ENCODE measurements at places on chromosomes 2 and 18.

DNA sequence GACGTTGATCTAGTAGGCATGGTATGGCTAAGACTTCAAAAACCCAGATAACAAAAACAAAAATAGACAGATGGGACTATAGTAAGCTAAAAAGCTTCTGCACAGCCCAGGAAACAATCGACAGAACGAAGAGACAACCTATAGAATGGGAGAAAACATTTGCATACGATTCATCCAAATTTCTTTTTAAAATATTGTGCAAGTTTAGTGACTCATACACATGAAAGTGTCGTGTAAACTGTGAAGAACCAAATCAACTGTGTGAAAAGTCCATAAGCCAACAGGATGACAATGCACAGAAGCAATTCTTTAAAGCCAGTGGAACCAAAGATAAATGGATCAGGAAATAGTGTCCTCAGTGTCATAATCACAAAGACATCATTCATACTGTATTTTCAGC lies 671.1 kb downstream of the RNF144A start:
- DNase-seq: no peak

GRCh38 chr2:188623995-188624643 lies 332.4 kb downstream of the GULP1 start:
- DNase-seq: no peak

GRCh38 chr2:216235462-216235861 lies 126.3 kb downstream of the XRCC5 start:
- no peak for DNase-seq

DNA sequence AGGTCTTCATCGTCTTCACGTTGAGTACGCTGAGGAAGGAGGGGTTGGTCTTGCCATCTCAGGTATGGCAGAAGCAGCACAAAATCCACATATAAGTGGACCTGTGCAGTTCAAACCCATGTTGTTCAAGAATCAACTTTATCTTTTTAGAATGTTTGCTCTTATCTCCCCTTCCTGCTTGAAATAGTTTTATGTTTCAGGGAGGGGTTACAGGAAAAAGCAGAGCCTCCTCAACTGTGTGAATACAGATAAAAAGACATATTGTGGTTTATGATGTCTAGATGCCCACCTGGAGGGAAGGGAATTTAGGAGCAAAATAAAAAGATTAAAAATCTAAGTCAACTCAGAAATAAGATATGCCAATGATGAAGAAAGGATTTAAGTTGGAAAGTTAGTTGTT lies 75.9 kb downstream of the VRK2 start:
- DNase-seq: no peak

DNA sequence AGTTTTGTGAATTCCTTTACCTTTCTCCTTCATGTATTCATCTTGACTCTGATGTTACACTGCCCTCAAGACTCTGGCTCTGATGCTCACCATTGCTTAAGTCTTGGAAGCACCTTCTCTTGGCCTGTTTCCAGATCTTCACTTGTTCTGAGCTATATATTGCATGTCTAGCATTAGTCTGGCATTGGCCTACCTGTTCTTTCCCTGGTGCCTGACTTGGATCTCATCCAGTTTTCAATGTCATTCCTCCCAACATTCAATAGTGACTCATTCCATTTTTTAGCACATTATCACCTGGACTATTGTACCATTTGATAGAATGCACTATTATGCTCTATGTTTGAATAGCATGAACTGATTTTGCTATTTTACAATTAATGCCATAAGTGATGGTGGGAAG lies 127.3 kb upstream of the NYAP2 start:
- DNase-seq: no peak

GRCh38 chr2:152718909-152719645 lies 657 bp downstream of the ARL6IP6 start:
- no peak for DNase-seq

- no peak for DNase-seq
Observed at GRCh38 chr2:9627310-9627709, 3.5 kb downstream of the YWHAQ start.

DNA sequence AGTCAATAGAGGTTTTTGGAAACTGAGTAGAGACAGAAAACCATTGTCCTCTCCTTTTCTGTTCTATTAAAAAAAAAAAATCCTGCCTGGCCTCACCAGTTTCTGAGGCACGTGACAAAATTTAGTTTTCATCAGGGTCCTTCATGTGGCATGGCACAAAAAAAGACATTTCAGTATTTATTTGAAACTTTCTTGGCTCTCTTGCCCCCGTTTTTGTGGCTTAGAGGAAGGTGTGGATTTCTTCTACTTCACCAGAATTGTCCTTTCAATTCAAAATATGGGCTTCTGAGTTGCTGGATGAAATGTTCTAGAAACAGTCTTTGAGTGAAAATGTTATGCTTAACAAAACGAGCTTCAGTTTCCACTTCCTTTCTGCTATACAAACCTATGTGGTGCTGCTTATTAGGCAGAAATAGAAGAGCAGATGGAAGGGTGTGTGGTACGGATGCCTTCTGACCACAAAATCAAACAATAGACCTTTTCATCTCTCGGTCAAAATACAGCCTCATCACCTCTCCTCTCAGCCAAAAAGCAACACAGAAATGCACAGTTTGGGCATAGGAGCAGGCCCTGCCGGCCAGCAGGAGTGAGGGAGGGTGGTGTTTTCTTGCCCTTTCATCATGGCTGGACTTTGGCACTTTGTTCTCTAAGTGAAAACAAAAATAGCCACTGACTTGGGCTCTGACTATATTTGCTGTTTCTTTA lies 89.2 kb downstream of the SH3RF3 start:
- DNase-seq: no peak

- no peak for DNase-seq
Observed at GRCh38 chr2:224449212-224450147, 47.6 kb upstream of the FAM124B start.

- no peak for DNase-seq
Observed at GRCh38 chr2:74740395-74740740, 86.3 kb downstream of the SEMA4F start.

DNA sequence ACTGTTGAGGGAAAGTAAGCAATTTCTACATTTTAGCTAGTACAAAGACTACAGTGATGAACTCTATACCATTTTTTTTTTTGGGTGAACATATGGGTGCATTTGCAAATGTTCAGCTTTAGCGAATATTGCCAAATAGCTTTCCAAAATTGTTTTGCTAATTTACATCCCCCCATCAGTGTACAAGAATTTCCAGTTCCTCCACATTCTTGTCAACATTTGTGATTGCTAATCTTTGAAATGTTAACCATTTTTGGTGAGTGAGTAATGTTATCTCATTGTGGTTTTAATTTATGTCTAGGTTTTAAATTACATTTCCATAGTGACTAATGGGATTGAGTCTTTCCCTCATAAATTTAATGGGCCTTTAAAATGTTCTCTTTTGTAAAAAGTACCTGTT lies 16.4 kb upstream of the CNRIP1 start:
- no peak for DNase-seq

DNA sequence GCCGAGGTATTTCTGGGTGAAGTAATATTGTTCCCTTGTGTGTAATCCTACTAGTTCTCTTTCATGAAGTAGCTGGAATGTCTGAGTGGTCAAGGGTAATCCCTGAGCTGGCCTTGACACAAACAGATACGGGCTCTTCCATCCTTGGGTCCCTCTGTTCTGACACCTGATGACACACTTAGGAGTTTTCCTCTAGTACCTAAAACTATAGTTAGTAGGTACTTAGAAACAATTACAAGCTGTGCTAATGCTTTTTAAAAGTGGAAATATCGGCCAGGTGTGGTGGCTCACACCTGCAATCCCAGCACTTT lies 59.2 kb upstream of the IL1R1 start:
- no peak for DNase-seq

DNA sequence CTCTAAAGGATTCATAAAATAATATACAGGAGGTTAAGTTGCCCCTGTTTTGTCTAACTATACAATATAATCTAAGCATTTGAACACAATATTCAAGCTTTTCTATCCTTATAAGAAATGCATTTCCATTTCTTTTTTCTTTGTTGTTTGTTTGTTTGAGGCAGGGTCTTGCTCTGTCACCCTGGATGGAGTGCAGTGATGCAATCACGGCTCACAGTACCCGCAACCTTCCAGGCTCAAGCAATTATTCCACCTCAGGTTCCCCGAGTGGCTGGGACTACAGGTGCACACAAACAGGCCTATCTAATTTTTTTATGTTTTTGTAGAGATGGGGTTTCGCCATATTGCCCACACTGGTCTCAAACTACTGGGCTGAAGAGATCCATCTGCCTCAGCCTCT lies 307.8 kb downstream of the ZNF804A start:
- no peak for DNase-seq

GRCh38 chr2:216216951-216217903 lies 108.1 kb downstream of the XRCC5 start:
- DNase-seq: no peak

- DNase-seq: no peak
Observed at GRCh38 chr2:67918471-67918870, 144.3 kb downstream of the C1D start.

DNA sequence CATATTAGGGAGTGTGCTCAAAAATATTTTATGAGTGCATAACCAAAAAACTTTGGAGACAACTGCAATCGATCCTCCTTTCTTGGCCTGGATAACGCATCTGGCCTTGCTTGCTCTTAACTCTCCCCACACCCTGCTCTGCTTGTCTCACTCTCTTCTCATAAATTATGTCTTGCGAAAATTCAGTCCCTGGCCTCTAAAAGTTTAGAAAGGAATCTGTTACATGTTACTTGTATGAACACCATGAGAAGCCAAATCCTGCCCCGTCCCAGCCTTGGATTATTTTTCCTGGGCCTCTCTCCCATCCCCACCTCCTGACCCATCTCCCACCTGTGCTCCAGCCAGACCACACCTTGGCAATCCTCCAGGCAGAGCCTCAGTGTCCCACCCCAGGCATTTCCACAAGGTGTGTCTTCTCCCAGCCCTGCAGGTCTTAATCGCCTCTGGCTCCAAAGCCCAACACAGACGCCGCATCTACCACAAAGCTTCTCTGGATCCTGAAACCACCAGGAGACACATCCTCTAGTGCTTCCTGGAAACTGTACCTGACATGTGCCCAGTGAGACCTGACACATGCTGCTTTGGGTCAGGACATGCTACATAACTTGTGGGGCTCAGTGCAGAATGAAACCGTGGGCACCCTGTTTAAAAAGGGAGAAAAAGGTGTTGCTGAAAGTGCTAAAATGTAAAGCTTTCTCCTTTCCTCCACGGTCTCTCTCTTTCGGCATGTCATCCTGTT lies 99.6 kb upstream of the ST3GAL5 start:
- no peak for DNase-seq

- DNase-seq: peak; percentile 10
Observed at GRCh38 chr2:26068602-26069298, 34.9 kb downstream of the RAB10 start.

DNA sequence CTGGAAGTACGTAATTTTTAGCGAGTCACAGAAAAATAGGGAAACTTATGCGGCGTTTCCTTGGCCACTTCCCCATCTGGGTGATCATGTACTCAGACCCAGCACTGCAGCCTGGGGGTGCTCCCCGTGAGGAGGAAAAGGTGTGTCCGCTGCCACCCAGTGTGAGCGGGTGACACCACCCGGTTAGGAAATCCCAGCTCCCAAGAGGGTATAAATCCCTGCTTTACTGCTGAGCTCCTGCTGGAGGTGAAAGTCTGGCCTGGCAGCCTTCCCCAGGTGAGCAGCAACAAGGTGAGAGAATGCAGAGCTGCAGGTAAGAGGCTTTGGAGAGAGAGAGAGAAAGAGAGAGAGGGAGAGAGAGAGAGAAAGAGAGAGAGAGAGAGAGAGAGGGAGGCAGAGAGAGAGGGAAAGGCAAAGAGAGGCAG lies at the start of gene IL1R2:
Gene IL1R2, plus strand, starts transcription at position 240 of the 425 bp plus-strand sequence. CDS start 16,616 bp downstream, outside the sequence.
- DNase-seq: no peak

GRCh38 chr18:31419457-31419932 lies 28.0 kb upstream of the DSG3 start:
- no peak for DNase-seq

DNA sequence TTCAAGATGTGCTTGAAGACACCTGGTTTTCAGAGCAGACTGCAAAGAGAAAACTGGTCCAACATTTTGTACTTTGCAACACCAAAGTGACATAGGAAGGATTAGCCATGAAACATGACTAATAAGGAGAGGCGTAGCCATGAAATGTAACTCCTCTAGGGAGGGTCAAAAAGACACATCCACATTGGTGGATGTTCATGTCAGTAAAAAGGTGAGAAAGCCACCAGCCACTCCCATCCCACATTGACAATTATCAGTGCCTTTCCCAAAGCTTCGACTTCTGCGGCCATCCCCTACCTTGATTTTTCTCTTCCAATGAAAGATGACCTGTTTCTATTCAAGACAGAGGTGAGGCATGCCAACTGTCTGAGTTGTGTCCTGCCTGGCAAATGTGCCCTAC lies 223.2 kb downstream of the ALK start:
- no peak for DNase-seq

- no peak for DNase-seq
Observed at GRCh38 chr2:99881901-99882591, 260.3 kb downstream of the AFF3 start.

GRCh38 chr2:231222318-231223000 lies 24.0 kb downstream of the ARMC9 start:
- DNase-seq: no peak

- DNase-seq: no peak
Observed at GRCh38 chr2:236259371-236259770, 4.8 kb downstream of the ASB18 start.

DNA sequence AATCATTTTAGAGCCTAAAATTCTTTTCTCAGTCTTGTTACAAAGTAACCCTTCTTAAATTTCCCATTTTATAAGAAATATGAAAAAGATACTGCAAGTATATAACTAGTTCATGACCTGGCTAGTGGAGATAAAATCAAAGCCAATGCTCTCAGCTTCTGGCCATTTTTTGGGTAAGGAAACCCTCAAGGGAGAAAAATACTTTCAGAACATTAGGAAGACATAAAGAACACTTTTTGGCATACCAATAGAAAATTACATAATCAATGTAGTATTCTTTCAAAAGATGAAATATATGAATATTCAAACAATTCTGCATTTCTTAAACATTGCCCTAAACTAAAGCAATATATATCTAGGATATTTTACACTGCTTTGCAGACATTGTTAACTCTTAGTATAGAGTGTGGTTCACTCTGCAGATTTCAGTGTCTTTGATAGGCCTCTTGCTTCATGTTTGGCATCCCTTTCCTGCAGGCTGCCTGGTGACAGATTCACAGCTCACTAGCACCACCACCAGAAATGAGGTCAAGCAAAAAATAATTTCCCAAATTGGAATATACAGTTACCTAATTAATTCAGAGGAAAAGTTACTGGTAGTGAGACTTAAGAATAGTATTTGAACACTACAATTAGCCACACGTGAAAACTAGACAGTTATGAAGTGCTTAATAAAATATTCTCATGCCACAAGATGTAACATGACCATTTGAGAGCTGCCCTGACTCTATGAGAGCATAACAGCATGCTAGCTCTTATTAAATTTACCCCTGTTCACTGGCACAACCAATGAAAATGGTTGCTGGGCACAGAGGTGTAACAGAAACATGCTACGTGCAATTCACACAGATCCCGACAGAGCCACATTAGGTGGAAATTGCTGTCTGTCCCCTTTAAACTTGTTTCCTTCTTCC lies 36.0 kb downstream of the PAIP2B start:
- DNase-seq: no peak

GRCh38 chr2:225140723-225141122 lies 98.5 kb upstream of the DOCK10 start:
- DNase-seq: no peak

- no peak for DNase-seq
Observed at GRCh38 chr2:191556463-191556862, 121.5 kb upstream of the NABP1 start.
